Activated T-helper 17 cell treated with anti-CD3 and anti-CD28 coated beads, Interleukin-2, amount 50 U/mL, for 72 hours (primary cell): ENCODE measurements at places on chromosomes 13 and 19. TPM values are rescaled to one million over a fixed set of nuclear protein-coding genes. Genes with fewer than 3 reads are reported as not detected.

GRCh38 chr13:28306325-28306724, 168.0 kb downstream of the PAN3 start:
- ATAC-seq: no peak

DNA sequence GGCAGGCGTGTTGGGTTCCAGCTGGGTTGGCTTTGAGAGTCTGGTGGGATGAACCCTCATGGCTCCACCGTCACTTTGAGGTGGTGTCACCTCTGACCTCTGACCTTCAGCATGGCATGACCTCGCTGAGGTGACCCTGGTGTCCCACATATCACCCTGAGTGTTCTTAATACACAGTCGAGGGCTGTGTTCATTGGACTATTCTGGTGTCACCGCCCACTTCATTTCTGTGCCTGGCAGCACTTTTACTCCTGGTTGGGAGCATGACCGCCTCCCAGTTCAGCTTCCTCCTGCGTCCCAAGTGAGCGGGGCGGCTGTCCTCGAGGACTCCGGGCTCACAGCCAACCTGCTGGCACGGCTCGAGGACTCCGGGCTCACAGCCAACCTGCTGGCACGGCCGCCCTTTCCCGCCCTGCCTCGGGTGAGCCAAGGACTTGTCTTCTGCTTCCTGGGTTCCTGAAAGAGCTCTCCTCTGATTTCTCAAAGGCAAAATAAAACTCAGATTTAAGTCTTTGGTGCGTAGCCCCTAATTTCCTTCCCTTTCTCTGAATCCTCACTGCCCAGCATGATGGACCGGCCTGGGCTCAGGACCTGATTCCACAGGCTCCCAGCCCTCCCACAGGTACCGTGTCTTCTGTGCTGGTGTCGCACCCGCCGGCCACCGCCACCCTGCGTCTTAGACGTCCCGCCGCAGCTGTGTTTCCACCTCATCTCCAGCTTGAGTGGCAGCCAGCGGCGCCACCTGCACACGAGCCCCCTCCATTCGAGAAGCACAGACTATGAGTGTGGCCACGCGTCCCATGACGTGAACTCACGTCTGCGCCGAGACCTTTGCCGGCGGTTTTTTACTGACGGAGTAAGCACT, 10.4 kb downstream of the ATP4B start:
- no peak for ATAC-seq

GRCh38 chr19:14505488-14506239, 9.7 kb upstream of the GIPC1 start:
- peak; percentile 83 for ATAC-seq

DNA sequence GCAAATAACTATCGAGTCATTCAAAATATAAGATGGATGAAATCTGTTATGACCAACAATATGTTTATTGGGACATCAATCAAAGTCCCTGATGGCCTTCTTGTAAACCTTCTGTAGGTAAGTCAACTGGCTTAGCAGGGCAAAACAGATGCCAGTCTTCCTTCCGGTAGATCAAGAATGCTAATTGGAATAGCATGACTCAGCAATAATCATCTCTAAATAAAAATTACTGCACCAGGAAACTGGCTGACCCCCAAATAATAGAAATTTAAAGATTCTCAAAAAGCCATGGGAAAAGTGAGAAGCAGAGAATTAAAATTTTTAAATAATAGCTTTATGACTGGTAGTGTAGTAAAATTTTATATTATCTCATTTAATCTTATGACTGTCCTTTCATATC, 1005.4 kb downstream of the OLFM4 start:
- ATAC-seq: no peak

DNA sequence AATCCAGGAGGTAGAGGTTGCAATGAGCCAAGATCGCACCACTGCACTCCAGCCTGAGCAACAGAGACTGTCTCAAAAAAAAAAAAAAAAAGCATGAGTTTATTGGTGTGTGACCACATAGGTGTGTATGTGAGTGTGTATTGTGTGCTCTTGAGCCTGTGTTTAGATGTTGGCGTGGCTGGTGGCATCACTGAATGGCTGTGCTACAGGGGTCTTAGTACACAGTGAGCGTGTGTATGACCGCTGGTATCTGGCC, 2.5 kb downstream of the SLC1A5 start:
- no peak for ATAC-seq

The APC2 gene
- total RNA-seq: 0.04 TPM

The MYO1F gene
- total RNA-seq: 68.7 TPM

The MISP3 gene
- total RNA-seq: 1.5 TPM

DNA sequence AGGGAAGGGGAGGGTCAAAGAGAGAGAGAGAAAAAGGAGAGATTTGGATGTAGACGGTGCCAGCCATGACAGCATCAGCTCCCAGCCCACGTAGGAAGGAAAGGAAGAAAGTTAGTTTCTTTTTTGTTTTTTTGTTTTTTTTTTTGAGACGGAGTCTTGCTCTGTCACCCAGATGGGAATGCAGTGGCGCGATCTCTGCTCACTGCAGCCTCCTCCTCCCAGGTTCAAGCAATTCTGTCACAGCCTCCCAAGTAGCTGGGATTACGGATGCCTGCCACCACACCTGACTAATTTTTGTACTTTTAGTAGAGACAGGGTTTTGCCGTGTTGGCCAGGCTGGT, 27.6 kb downstream of the ELL start:
- peak; percentile 42 for ATAC-seq

DNA sequence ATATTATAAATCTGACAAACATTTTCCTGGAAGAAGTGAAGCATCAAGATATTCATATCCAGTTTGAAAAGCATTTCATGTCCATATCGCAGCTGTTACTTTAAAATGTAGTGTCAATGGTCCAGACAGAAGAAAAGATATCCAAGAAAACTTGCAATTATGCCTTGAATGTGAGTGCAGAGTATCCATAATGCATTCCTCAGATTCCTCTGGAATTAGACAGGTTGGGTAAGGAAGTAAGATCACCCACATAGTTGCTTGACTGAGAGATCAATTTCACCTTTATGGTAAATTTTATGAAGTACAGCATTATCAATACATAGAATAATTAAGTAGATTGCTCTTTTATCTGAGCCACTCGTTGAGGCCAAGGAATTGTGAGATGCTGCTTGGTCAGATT, 327.0 kb upstream of the SLITRK5 start:
- no peak for ATAC-seq

The CDX2 gene
- total RNA-seq: not detected

DNA sequence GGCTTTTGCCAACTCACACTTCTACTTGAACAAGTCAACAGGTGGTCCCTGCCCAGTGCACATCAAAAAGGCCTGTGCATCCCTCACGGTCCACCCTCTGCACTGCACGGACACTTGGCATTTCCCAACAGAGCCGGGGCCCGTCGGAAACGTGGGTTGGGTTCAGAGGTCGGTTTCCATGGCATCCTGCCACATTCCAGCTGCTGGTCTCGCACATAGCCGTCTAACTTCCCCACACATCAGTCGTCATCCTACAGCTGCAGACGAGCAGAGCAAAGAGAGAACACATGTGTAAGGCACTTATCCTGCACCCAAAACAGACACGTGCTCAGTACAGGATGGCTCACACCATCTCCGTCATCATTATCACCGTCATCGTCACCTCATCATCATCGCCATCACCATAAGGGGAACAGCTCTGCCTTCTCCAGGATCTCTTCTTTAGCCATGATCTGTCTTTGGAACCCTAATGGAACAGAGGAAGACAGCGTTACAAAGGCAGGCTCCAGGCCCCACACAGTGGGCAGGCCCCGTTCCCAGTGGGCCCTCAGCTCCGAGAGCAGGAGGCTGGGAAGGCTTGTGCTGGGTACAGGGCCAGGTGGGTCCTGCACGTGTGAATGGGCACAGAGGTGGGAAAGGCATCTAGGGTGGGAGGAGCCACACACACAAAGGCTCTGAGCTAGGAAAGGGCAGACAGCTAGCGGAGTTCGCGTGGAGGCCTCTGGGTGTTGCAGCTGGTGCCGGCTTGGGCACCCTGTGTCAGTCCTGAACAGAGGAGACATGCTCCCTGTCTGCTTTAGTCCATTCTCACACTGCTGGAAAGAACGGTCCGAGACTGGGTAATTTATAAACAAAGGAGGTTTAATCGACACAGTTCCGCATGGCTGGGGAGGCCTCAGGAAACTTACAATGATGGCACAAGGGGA, 170.8 kb upstream of the SOX1 start:
- no peak for ATAC-seq

- ATAC-seq: no peak
These were observed 187.0 kb upstream of the KL start for GRCh38 chr13:32829269-32829668.

DNA sequence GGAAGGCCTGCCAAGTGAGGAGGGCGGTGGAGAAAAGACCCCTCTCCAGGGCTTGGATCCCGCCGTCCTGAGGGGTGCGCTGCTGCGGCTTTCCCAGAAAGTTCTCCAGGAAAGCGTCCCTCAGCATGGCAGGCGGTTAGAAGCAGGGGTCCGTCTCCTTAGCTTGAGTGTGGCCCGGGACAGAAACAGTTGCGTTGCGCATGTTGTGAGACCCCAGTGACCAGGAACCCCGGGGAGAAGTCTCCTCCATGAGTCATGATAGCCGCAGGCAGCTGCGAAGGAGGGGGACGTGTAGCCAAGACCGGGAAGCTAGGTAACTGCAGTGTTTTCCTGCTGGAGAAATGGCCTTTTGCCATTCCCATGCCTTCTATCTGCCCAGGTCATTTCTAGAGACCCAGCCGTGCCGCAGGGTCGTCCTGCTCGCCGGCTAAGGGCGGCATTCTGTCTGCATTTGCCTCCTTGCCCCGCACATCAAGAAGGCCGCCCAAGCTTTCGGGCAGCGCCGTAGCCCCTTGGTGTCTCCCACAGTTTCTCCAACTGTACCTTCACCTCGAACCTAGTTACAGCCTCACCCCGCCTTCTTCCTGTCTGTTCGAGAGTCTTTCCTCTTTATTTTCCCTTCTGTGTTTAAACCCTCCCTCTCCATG, 64.3 kb downstream of the TM9SF2 start:
- no peak for ATAC-seq

The NLRP11 gene
- total RNA-seq: 0.11 TPM

DNA sequence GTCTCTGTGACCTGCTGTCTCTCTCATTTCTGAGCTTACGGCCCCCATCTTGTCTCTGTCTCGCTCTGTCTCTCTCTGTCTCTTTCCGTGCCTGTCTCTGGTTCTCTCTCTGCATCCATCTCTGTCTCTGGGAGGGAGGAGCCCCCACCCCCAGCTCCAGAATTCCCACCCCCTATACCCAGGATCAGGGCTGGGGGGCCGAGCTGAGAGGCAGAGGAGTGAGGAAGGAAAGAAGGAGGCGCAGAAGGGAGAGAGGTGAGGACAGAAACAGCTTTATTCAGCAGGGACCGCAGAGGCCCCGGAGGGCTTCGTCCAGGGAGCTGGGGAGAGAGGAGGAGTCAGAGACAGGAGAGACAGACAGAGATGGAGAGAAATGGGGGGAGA, 14.0 kb downstream of the JOSD2 start:
- ATAC-seq: no peak

The ZNF100 gene
- 22.9 TPM for total RNA-seq

The JUND gene
- 324 TPM for total RNA-seq

- ATAC-seq: no peak
These were observed 2.8 kb downstream of the CBARP start for GRCh38 chr19:1234955-1235380.

- no peak for ATAC-seq
These were observed 1.5 kb upstream of the OBI1 start for GRCh38 chr13:78660495-78660857.

The ABCC4 gene
- 14.4 TPM for total RNA-seq

DNA sequence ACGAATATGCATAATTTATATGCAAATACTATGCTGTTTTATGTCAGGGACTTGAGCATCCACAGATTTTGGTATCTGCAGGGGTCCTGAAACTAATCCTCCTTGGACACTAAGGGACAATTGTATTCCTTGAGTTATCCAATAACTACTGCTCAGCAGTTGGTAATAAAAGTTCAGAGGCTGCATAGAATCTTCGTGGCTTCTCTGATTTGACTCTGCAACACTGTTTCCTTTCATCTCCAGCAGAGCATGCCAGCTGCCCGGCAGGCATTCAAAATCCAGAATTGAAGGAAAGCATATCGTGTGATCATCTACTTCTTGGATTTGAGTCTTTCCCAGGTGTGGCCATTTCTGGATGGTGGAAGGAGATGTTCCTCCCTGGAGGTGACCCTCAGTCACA, 64.5 kb upstream of the MRI1 start:
- ATAC-seq: no peak

GRCh38 chr13:48583859-48584311, 51.0 kb upstream of the RCBTB2 start:
- ATAC-seq: no peak

DNA sequence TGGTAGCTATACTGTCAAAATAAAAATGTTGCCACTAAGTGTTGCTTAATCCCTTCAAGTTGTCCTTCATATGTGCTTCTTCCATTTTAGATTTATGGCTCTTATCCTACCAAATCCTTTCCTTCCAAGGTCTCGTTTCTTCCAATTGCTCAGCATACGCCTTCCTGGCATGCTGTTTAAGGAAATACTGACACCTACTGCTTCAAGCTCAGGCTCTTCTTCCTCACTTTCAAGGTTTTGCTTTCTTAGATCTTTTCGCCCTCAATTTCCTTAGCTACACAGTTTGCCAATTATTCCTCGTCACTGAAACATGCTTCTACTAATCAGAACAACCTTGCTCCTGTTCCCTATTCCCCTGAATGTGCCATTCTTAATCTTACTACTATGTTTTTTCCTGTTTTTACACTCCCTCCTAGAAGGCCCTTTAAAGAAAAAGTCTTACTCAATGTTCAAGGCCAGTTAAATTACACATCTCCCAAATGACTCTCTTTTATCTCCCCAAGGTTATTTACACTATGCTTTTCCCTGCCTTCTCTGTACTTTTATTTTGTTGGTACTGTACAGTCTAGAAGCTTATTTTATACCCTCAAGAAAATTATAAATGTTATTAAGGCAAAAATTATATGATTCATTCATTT, 343.1 kb downstream of the MZT1 start:
- no peak for ATAC-seq

DNA sequence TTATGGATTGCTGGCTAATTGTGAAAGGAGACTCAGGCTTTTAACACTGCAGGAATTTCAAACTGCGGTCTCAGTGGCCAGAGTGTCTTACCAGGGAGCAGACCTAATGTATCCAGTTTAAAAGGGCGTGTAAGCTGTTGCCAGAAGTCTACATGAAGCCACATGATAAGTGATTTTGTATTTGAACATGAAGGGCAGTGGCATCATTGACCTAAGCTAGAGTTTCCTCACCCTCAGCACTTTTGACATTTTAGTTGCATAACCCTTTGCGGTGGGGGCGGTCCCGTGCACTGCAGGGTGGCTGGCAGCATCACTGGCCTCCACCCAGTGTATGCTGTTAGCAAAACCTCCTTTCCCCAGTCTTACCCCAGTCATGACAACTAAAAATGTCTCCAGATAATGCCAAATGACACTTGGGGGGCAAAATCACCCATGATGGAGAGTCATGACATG, 23.7 kb upstream of the GPR18 start:
- peak; percentile 75 for ATAC-seq

The PET100 gene
- total RNA-seq: 93.7 TPM

GRCh38 chr13:106586648-106587166, 18.8 kb upstream of the ARGLU1 start:
- ATAC-seq: no peak

DNA sequence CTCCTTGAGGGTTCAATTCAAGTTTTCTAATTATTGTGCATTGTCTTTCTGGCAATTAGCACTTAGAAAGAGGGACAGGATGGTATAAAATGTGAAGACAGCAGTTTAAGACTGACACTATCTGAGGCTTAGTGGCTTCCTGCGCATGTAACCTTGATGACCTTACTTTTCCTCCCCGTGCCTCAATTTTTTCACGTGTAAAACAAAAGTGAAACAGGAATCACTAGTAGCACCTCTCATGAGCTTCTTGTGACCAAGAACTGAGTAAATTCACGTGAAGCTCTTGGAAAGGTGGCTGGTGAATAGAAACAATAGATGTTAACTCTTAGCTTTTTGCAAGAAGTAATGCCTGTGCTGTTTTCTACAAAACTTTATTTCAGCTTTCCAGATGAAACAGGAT, 233.9 kb downstream of the LMO7 start:
- ATAC-seq: peak; percentile 81

GRCh38 chr19:33465834-33466233, 55.8 kb downstream of the PEPD start:
- no peak for ATAC-seq
